NCI-H526 (cell line): ENCODE measurements at places on chromosomes 7 and 10.

DNA sequence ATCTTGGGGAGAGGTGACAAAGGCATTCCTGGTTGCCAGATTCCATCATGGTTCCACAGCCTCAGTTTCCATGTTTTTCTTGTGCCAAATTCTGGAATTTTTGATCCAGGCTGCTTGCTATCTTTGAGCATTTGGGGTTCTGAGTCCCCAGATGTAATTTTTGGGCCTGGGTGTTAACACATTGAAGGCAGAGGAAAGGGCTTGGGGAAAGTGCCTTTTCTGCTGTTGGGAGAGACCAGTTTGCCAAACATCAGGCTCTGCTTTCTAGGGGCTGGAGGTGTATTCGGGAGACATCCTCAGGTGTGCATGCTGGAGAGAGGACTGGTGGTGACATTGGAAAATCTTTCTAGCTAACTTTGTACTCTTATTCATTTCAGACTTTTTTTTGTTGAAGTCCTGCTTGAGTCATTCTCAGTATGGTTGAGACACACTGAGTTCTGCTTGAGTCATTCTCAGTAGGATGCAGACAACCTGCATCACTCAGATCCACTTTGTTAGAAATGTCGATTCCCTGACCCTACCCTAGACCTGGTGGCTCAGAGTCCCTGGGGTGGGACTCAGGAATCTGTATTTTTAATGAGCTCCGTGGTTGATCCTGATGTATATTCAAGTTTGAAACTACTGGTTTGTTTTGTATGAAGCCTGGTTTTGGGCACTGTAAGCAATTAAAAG is 101.0 kb downstream of the LRMDA start:
- DNase-seq: no peak

GRCh38 chr7:38669965-38670520 is 38.9 kb upstream of the AMPH start:
- no peak for DNase-seq

DNA sequence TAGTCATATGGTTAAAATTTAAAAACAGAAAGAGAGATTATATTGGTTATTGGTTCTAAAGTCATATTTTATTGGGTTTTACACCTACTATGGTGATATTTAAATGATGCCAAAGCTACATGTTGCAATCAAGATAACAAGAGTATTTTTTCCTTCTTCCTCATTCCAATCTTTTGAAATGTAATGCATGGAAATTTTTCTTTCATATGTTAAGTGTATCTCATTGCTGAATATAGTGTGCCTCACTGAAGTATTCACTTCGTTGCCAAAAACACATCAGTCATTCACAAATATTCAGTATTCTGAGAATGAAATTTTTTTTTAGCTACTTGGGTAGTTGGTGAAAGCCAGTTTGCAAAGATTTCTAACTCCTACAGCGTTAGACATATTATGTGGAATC is 19.5 kb downstream of the HDAC9 start:
- no peak for DNase-seq

DNA sequence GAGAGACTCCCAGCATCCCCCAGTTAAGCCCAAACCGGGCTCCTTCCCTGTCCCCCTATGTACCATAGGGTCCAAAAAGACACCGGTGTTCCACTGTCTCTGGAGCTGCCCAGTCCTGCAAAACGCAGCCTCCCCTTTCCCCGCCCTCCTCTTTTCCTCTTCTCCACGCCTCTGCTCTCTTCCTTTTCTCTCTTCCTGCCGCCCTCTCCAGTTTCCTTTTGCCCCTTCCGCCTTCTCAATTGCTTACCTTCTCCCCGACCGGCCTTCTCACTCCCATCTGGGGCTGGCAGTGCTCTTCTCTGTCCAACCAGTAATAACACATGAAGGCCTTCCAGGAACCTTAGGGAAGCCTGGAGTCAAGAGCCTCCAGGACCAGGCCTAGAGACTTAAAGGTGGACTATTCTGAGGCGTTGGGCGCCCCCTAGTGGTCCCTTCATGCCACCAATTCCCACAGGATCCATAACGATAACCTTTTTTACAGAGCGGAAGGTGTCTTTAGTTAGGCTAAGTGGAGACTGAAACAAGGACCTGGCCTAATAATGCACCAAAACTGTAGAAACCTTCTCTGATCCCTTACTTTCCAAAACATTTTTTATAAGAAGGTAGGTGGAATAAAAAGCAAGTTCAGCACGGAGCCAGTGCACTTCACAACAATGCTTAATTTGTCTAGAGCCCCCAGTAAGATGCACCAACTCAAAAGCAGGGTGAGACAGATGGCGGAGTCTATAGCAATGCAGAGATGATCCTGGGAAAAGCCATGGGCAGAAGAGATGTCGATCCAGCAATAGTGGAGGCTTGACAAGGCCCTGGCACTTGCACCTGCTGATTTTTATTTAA is 27.2 kb upstream of the MSRB2 start:
- peak; percentile 79 for DNase-seq

DNA sequence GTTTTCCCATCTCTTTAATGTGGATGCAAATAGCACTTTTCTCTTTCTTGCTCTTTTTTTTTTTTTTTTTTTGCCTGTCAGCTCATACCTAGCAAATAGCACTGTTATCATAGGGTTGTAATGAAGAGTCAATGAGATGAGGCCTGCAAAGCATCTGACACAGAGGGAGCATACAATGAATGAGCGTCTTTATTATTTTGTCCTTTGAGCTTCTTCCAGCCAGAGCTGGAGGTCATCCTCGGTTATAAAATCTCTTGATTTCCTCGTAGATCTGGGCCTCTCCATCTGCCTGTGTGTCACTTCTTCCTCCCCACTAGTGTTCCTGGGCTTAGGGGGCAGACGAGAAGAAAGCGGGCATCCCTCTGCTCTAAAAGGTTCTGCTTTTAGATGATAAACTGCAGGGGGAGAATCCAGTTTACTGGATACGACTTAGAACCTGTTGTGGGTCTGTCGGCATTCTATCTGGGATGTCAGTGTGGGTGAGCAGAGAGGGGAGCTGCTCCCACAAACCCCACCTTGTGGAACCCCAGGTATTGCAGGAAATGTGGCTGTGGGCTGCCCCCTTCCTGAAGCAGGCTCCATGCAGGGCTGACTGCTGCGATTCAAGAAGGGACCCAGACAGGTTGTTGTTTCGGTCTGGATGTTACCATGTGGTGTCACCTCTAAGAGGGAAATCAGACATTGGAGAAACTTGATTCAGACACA is 135.8 kb upstream of the GPR26 start:
- DNase-seq: no peak

DNA sequence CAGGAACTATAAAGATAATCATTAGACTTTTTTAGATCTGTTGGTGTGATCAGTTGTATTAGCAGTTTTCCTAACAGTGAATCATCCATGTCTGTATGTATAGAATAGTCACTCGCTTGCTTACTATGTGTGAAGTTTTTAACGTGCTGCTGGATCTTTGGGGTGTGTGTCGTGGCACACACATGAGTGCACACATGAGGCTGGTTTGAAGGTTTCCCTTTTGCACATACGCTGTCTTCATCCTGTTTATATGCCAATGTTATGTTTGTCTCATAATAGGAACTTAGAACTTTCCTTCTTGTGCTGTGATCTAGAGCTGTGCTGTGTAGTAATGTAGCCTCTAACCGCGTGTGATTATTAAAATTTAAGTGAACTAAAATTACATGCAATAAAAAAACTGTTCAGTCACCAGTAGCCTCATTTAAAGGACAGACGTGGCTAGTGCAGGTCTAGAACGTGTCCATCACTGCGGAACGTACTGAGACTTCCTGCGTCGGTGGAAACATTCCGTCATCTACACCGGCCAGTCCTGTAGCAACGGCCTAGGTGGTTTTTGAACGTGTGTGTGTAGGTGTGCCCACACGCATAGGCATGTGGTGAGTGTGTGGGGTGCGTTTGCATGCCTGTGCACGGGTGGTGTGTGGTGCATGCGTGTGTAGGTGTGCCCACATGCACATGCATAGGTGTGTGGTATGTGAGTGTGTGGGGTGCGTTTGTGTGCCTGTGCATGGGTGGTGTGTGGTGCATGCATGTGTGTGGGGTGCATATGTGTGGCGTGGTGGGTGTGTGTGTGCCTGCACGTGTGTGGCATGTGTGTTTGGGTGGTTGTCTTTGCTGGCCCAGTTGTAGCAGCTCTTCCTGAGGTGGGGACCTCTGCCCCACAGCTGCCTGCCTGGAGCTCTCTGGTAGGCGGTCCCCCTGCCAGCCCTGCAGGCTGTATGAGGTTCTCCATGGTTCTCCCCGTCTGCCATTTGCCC is 56.6 kb downstream of the INPP5A start:
- no peak for DNase-seq

DNA sequence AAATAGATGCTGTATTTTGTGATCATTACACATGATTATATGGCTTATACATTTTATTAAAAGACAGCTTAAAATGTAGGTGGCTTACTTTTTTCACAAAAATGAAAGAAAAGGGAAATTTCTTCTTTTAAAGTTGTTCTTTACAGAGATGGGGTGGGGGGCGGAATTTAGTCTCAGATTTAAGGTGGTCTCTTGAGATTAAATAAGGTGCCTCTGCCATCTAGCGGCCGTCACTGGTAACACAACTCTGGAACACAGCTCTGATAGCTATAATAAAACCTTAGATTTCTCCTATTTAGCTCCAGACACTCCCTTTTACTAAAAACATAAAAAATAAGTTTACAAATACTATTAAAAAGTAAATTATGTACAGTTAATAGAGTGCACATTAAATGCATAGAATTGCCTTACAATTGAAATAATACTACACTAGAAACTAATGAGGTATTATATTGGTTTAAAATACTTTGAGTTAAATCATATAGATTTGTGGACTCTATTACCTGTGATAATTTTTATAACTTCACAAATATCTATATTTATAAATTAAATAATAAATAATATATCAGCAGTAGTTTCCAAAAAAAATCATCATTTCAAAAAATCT is 210.9 kb downstream of the DGKB start:
- peak; percentile 37 for DNase-seq

DNA sequence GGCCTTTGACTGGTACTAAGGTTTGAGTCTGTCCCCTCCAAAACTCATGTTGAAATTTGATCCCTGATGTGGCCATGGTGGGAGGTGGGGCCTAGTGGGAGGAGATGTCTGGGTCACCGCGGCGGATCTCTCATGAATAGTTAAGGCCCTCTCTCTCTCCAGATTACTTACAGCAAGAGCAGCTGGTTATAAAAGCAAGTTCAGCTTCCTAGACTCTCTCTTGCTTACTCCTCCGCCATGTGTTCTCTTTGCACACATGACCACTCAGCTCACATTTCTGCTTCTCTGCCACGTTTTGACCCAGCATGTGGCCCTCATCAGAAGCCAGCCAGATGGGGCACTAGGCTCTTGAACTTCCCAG is 29.9 kb upstream of the ZMIZ1 start:
- DNase-seq: peak; percentile 8

GRCh38 chr10:74543276-74543675 is 283.1 kb upstream of the KAT6B start:
- DNase-seq: no peak

- peak; percentile 81 for DNase-seq
Observed at GRCh38 chr7:23471106-23471859, 992 bp upstream of the IGF2BP3 start.

- no peak for DNase-seq
Observed at GRCh38 chr7:155850001-155850436, 37.8 kb upstream of the SHH start.

DNA sequence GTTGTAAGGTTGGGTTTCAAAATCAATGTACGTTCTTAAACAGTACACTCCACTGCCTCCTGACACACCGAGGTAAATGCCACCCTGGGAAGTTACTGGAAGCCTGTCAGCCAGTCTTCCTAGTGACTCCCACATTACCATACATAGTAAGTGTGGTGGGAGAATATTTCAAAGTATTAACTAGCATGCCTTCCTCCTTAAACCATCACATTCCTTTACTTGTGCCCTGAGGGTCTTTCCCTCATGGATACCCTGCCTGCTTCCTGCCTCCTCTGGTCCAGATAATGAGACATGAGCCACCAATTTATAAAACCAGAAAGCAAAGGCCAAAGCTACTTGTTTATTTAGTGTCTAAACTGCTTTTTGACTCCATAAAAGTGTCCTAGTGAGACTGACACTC is 23.3 kb upstream of the SORCS3 start:
- no peak for DNase-seq

DNA sequence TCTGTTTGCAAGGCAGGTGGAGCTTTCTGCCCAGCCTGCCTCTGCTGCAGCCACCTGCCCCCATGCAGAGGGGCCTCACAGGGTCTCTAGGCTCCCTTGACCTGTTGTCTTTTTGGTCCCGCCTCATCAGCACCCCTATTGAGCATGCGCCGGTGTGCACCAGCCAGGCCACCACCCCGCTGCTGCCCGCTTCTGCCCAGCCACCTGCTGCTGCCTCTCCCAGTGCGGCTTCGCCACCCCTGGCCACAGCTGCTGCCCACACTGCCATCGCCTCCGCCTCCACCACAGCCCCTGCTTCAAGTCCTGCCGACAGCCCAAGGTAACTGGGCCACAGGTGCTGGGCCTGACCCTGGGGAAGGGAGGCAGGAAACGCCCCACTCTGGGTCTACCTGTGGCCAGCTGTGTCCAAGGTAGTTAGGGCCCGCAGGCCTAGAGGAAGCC is 38.1 kb downstream of the LDB3 start:
- no peak for DNase-seq

DNA sequence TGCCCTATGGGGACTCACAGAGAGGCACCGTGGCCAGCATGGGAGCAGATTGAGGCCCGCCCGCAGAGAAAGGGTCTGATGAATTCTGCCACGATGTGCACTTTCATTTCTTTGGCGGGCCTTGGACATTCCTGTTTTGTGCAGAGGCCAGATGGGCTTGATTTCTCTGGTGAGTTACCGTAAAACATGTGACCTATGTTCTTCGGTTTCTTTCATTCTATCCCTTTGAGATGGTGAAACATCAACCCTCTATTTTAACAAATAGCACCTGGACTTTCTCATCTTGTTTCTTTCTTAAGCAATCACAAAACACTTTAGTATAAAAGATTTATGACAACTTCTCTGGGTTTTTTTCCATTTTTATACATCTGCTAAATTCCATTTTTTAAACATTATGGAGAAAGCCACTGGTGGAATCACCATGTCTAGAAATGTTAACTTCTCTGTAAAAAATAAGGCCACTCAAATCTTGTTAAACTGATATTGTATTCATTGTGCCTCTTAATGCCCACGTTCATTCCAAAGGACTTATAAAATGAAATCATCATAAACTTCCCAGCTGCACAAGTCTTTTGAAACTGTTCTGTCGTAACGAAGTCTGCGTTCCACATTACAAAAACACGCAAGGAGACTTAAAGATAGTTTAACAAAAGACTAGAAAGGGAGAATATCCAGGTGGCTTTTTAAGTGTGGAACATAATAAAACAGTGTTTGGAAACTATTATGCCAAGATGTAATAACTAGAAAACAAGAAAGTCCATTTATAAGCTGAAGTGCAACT is 21.4 kb upstream of the ODAD2 start:
- DNase-seq: no peak

- DNase-seq: no peak
Observed at GRCh38 chr7:741191-741671, 14.2 kb upstream of the PRKAR1B start.

GRCh38 chr7:28531291-28531690 is 119.0 kb downstream of the CREB5 start:
- DNase-seq: no peak

- DNase-seq: no peak
Observed at GRCh38 chr10:108184114-108184513, 1019.6 kb upstream of the SORCS1 start.

GRCh38 chr10:110190170-110190569 is 17.2 kb upstream of the MXI1 start:
- no peak for DNase-seq
